Gastrocnemius medialis (tissue), 4 donors: ENCODE measurements at places on chromosomes 4 and X. TPM values are rescaled to one million over a fixed set of nuclear protein-coding genes. Genes with fewer than 3 reads are reported as not detected.
A peak's percentile ranks its signal among the peaks of the same experiment; 100 is the strongest.

Gene PDLIM3
- 1,062 TPM for total RNA-seq

Gene ANXA3
- total RNA-seq, result 16.5 TPM

- H3K36me3 ChIP-seq, result no peaks in the 10 kb centered on the region
- H3K27ac ChIP-seq, result no peak overlapping the region
- H3K4me1 ChIP-seq, result no peaks in the 10 kb centered on the region
- no peak for DNase-seq
- H3K4me3 ChIP-seq, result no peak overlapping the region
- H3K27me3 ChIP-seq, result no peaks in the 10 kb centered on the region
Observed at GRCh38 chr4:154001193-154001592, 212.3 kb upstream of the SFRP2 start.

GRCh38 chr4:44342800-44343199 lies 105.8 kb downstream of the KCTD8 start:
- no peak overlapping the region for H3K4me3 ChIP-seq
- no peaks in the 10 kb centered on the region for H3K4me1 ChIP-seq
- H3K27me3 ChIP-seq, result no peaks in the 10 kb centered on the region

DNA sequence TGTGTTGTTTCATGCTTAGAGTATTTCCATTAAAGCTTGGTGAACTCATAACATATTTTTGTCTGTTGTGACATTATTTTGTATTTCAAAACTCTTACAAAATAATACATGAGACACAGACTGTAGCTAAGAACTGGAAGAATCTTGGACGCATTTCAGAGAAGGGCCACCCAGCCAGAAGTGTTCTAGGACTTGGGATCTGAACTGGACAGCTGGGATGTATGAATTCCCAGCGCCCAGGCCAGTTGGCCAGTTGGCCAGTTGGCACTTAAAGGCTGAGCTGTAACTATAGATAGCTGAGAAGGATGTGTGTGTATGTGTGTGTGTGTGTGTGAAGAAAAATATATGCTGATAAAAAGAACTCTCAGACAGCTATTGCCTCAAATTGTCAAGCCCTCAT lies 193.4 kb upstream of the GPR101 start:
- H3K27me3 ChIP-seq, result no peaks in the 10 kb centered on the region
- H3K4me1 ChIP-seq, result no peaks in the 10 kb centered on the region
- DNase-seq, result peak; percentile 15
- no peak overlapping the region for H3K4me3 ChIP-seq

DNA sequence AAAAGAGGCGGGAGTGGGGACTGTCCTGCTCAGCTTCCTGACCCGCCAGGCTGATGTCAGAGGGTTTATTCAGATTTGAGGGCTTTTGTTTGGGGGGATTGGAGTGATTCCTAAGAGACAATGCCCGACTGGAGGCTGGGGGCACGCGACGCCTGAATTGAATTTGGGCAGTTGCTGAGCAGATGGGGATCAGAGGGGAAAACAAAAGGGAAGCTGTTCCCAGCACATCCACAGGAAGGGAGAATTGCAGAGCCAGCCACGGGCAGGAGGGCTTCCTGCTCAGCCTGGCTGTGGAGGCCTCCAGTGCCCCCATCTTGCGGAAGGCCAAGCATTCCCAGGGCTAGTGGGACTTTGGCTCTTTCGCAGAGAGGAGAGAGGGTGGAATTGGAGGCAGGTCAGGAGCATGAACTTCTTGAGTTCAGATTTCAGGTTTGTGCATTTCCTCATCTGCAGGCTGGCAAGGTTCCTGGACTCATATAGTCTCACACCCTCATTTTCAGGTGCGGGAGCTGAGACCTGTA lies 162.8 kb downstream of the NHS start:
- no peaks in the 10 kb centered on the region for H3K4me1 ChIP-seq
- H3K36me3 ChIP-seq, result no peaks in the 10 kb centered on the region
- H3K27ac ChIP-seq, result no peak overlapping the region
- H3K27me3 ChIP-seq, result no peaks in the 10 kb centered on the region

GRCh38 chr4:87419578-87420249 lies 2.7 kb upstream of the NUDT9 start:
- no peaks in the 10 kb centered on the region for H3K27me3 ChIP-seq
- H3K36me3 ChIP-seq, result no peaks in the 10 kb centered on the region
- peaks cover 15% of the 10 kb centered on the region for H3K4me1 ChIP-seq
- no peak for DNase-seq
- no peak overlapping the region for H3K27ac ChIP-seq
- H3K4me3 ChIP-seq, result no peak overlapping the region

- no peak overlapping the region for H3K27ac ChIP-seq
- H3K4me1 ChIP-seq, result peaks cover 7% of the 10 kb centered on the region
- no peak for DNase-seq
- no peak overlapping the region for H3K4me3 ChIP-seq
Observed at GRCh38 chr4:77715414-77716290, 103.5 kb downstream of the CNOT6L start.

- no peak overlapping the region for H3K27ac ChIP-seq
- H3K4me1 ChIP-seq, result no peaks in the 10 kb centered on the region
- H3K4me3 ChIP-seq, result no peak overlapping the region
- H3K36me3 ChIP-seq, result no peaks in the 10 kb centered on the region
- no peak for DNase-seq
- no peaks in the 10 kb centered on the region for H3K27me3 ChIP-seq
Observed at GRCh38 chr4:15100994-15101695, 98.9 kb downstream of the CPEB2 start.

GRCh38 chrX:41923978-41924683 lies 777 bp upstream of the CASK start:
- H3K27me3 ChIP-seq, result no peaks in the 10 kb centered on the region
- no peak for DNase-seq
- H3K36me3 ChIP-seq, result no peaks in the 10 kb centered on the region
- H3K27ac ChIP-seq, result peak overlapping the region; percentile 87
- peak overlapping the region; percentile 63 for H3K4me3 ChIP-seq
